Heart right ventricle (tissue), 16 donors: ENCODE measurements at places on chromosomes 5 and 9. TPM values are rescaled to one million over a fixed set of nuclear protein-coding genes. Genes with fewer than 3 reads are reported as not detected.

DNA sequence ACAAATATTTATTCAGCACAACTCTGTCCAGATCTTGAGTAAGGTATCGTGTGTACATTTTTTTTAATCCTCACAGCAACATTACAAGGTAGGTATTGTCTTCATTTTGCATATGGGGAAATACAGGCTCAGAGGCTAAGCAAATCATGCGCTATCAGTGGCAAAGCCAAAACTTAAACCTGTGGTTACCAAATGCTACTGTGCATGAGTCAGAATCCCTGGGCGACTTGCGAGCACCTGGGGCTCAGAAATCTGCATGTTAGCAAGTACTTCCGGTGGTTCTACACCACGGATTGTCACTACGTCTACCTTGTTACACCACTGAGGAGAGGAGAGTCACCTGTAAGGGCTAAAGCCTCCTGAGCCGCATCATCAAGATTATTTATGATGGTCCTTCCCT, 21.3 kb downstream of the C5orf58 start:
- no peak for DNase-seq

Gene AKNA
- 3.7 TPM for polyA plus RNA-seq

DNA sequence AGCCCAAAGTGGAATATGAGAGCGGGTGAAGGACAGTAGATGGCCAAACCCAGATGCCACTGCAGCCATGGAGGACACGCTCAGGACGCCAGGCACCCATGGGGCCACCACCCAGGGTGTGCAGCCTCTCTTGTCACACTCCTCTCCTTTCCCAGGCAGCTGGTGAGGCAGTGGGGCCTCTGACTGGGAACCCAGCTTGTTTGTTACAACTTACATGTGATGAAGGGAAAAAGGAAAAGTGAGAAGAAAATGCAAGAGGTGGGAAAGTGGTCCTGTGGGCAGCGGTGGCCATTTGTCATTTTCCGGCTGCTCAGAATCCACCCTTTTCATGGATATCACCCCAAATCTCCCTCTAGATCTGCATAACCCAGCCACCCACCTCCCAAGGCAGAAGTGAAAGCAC, 62.7 kb upstream of the UNC5A start:
- DNase-seq = no peak

Gene GCNT1
- 0.91 TPM for polyA plus RNA-seq

DNA sequence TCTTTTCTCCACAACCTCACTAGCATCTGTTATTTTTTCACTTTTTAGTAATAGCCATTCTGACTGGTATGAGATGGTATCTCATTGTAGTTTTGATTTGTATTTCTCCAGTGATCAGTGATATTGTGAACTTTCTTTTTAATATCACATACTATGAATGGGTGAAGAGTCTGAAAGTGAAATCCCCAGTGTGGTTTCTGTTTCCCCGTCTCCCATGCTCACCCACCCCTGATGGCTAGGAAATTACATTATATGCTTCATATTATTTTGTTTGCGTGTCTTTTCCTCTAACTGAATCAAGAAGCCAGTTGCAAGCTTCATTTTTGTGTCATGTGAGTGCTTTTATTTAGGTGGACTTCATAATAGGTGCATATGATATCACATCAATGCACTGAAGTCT, 171.1 kb downstream of the ARHGAP26 start:
- DNase-seq = no peak

GRCh38 chr9:88820055-88820454, 171.2 kb upstream of the S1PR3 start:
- no peak for DNase-seq

GRCh38 chr9:108787690-108788048, 68.1 kb downstream of the ACTL7B start:
- no peak for DNase-seq

DNA sequence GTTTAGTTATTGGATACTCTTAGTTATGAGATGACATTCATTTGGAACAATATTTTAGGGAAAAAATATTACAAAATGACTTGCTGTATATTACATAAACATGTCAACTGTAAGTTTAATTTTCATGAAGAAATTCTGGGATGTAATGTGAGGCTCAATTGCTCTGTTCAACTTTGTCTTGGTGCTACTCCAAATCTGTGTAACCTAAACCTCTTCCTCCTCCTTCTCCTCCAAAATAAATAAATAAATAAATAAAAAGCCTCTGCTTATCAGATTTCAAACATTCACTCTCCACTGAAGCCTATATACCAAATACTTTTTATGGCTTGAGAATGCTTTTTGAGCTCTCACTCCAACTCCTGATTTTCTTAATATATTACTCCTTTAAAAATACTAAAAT, 27.7 kb downstream of the ACTBL2 start:
- DNase-seq = no peak

Gene SLC4A9
- polyA plus RNA-seq = 0.01 TPM

Gene ADAM19
- 6.4 TPM for polyA plus RNA-seq

GRCh38 chr5:16871746-16872339, 64.2 kb downstream of the MYO10 start:
- no peak for DNase-seq

DNA sequence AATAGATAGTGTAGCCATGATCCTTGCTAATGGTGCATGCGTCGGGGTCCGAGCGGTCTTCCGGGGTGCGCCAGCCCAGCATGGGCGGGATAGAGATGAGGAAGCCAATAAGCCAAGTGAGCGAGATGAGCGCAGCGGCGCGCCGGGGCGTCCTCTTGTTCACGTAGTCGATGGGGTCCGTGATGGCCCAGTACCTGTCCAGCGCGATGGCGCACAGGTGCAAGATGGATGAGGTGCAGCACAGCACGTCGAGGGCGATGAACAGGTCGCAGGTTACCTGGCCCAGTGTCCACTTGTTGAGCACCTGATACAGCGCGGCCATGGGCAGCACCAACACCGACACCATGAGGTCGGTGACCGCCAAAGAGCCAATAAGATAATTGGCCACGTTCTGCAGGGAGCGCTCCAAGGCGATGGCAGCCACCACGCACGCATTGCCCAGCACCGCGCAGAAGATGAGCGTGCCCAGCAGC, 1.1 kb downstream of the HTR1A start:
- no peak for DNase-seq

DNA sequence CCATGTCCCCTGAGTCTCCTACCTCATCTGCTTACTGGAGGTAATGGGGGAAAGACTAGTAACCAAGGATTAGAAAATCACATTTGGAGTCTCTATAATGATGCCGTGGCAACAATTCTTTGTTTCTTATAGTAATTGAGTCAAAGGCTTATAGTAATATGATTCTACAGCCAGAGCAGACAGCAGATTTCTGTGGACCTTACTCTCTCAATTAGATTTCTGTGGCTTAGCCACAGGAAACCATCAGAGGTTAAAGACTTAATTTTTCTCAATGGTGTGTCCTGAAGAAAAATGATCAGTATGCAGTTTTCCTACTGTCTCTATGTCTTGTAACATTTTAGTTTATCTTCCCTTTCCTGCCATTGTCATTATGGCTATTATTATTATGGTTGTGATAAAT, 59.3 kb upstream of the CD180 start:
- no peak for DNase-seq

DNA sequence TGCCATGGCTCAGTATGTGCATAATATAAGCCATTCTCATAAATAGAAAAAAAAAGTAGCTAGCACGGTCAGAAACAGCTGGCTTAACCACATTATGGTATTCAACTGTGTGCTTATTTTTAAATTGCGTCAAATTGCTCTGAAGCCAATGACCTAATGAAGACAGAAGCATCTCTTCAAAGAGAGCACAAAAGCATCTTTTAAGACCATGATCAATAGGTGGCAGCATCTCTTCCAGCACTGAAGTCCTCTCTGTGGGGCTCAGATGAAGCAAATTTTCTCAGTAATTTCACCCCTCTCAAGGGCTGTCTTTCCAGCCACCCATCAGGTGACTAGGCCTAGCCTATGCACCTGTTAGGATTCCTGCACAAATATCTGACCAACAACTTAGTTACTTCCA, 251.4 kb downstream of the GLIS3 start:
- DNase-seq = no peak

DNA sequence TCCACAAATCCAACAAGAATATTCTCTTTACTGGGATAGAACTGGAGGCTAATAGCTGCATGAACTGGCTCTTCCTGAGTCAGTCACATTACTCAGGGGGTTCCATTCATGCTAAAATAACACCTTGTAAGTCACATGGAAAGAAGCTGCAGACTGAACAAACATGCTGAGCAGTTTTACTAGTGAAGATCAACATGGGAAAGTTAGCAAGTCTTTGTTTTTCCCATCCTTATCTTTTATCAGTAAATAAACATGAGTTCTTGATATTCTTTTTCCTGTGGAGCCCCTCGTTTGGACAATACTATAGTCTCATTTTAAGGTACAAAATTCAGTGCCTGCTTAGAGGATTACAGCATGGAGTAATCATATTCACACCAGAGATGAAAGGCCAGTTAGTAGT, 43.7 kb upstream of the TEK start:
- DNase-seq = no peak

- DNase-seq = no peak
Observed at GRCh38 chr5:55994495-55994997, at the start of gene IL6ST. IL6ST (minus strand) TSS chr5:55994963; CDS start chr5:55976278, 18,685 bp downstream.

- no peak for DNase-seq
Observed at GRCh38 chr5:138077064-138077696, 6.7 kb upstream of the WNT8A start.

GRCh38 chr5:148653836-148654781, at the start of gene HTR4:
HTR4 (minus strand) TSS chr5:148654527; CDS start chr5:148637014, 17,513 bp downstream.
- peak; percentile 23 for DNase-seq

GRCh38 chr5:10875201-10875768, 114.3 kb upstream of the DAP start:
- no peak for DNase-seq

- DNase-seq = no peak
Observed at GRCh38 chr9:101912698-101913097, 174.3 kb upstream of the GRIN3A start.

GRCh38 chr5:50711280-50711679, 44.8 kb downstream of the PARP8 start:
- no peak for DNase-seq

DNA sequence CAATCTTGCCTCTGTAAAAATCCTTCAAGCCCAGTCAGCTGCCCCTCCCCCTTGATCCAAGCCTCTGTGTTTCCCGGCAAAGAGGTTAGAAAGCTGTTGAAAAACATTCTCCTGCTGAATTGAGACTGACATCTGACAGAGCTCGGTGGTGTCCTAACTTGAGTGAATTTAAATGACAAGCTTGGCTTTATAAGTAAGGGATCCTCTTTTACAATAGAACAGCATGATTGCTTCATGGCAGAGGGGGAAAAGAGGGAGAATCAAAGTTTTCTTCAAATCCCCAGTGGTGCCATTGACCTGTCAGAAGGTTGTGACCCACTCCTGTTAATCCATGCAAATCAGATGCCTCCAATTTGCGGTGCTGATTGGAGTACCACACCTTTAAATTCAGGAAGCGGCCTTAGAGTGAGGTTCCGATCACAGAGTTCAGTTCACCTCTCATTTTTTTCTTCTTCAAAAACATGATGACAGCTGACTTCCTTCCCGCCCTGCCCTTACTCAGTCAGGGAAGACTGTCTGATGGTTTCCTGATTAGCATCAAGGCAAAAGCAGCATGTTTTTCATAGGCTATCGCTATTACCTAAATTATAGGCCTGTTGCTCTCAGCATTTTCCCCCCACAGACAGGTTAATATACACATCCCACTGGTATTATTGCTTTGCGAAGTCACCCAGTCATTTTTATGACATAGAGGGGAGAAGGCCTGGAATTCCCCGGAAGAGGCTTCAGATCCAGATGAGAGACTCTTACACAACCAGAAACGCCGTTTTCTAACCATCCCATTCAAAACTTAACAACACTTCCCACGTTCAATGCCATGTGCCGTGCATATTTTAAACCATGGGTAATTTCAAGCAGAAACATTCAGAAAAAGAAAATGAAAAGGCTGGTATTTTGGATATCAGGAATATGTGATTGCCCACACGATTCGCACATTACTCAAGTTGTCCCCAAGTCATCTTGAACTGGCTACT, 141.4 kb downstream of the EBF1 start:
- no peak for DNase-seq

Gene SPEF2
- polyA plus RNA-seq = 0.42 TPM

GRCh38 chr5:103120607-103121200, 603 bp downstream of the PPIP5K2 start:
- DNase-seq = no peak

Gene CDH9
- not detected for polyA plus RNA-seq

Gene CYLC2
- not detected for polyA plus RNA-seq

GRCh38 chr5:27381686-27382085, 343.3 kb upstream of the CDH9 start:
- DNase-seq = no peak

DNA sequence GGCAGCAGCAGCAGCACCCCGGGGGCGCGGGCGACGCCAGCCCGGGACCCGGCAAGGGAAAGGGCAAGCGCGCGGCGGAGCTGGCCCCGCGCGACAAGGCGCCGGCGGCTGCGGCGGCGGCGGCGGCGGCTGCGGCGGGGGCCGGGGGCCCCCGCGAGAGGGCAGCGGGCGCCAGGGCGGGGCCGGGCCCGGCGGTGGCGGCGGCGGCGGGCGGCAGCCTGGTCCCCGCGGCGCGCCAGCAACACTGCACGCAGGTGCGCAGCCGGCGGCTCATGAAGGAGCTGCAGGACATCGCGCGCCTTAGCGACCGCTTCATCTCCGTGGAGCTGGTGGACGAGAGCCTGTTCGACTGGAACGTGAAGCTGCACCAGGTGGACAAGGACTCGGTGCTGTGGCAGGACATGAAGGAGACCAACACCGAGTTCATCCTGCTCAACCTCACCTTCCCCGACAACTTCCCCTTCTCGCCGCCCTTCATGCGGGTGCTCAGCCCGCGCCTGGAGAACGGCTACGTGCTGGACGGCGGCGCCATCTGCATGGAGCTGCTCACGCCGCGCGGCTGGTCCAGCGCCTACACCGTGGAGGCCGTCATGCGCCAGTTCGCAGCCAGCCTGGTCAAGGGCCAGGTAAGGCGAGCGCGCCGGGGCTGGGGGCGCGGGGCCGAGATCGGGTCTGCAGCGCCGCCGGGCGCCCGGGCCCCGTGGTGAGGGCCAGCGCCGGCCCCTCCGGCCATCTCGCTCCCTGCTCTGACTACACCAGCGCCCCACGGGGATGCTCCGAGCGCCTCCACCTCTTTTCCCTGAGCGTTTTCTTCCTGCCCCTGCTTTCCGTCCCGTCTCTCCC, at the start of gene UBE2QL1:
TSS of gene UBE2QL1 (plus strand) at position 238 of the 843 bp plus-strand sequence. CDS start at position 273, 35 bp downstream.
- peak; percentile 31 for DNase-seq

DNA sequence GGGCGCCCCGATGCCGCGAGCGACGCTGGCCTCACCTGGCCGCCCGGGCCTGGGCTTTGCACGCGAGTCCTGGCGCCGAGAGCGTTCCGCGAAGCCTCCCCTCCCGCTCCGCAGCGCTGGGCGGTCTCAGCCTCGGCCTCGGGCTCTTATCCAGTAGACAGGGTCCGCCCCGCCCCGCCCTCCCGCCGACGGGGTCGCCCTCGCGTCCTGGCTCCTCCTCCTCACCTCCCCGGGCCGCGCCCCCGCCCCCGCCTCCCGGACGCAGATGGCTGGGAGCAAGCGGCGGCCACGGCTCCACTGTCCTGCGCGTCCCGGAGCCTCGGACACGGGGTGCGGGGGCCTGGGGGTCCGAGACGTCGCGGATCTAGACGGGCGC, at the start of gene SLC6A3:
TSS of gene SLC6A3 (minus strand) at position 128 of the 376 bp plus-strand sequence. CDS start 2,243 bp downstream, outside the sequence.
- no peak for DNase-seq

GRCh38 chr5:146026307-146027010, 78.9 kb downstream of the PLAC8L1 start:
- DNase-seq = no peak
